ENCODE measurements at places on chromosomes 12 and 14. TPM values are rescaled to one million over a fixed set of nuclear protein-coding genes. Genes with fewer than 3 reads are reported as not detected.

The WDHD1 gene
- 9.4 TPM for total RNA-seq

The CCDC177 gene
- total RNA-seq, result not detected

The INSM2 gene
- not detected for total RNA-seq

The AQP2 gene
- total RNA-seq, result not detected

The PAPLN gene
- total RNA-seq, result 5.3 TPM

The CD63 gene
- total RNA-seq, result 3,128 TPM

The ADSS1 gene
- 4.3 TPM for total RNA-seq

The FGD4 gene
- 11.9 TPM for total RNA-seq

The DLGAP5 gene
- 5.1 TPM for total RNA-seq

The CABP1 gene
- not detected for total RNA-seq

The GYS2 gene
- not detected for total RNA-seq

The CLEC1B gene
- not detected for total RNA-seq

The RGS6 gene
- total RNA-seq, result not detected

The COQ6 gene
- 23.0 TPM for total RNA-seq

The NDRG2 gene
- under 0.01 TPM for total RNA-seq

The AMN gene
- total RNA-seq, result under 0.01 TPM

The RERG gene
- not detected for total RNA-seq

The CD4 gene
- total RNA-seq, result 15.0 TPM

The TSPAN11 gene
- 10.0 TPM for total RNA-seq

The ACOT6 gene
- not detected for total RNA-seq

The SDR39U1 gene
- 11.6 TPM for total RNA-seq

The CCDC198 gene
- not detected for total RNA-seq

The ALDH1L2 gene
- 63.9 TPM for total RNA-seq

The BCL7A gene
- 4.4 TPM for total RNA-seq

The RHNO1 gene
- total RNA-seq, result 28.6 TPM

The RASSF9 gene
- 5.8 TPM for total RNA-seq

The HOXC10 gene
- 9.7 TPM for total RNA-seq

The IL31 gene
- total RNA-seq, result not detected

The PMCH gene
- not detected for total RNA-seq

The PLEKHG7 gene
- total RNA-seq, result not detected

The IFNG gene
- total RNA-seq, result not detected

The PTCSC3 gene
- not detected for total RNA-seq

The RBP5 gene
- total RNA-seq, result not detected

The LPAR5 gene
- under 0.01 TPM for total RNA-seq

The TAS2R19 gene
- 7.6 TPM for total RNA-seq

The NPFF gene
- not detected for total RNA-seq

The ZFP36L1 gene
- 47.1 TPM for total RNA-seq

The KLHDC2 gene
- 110 TPM for total RNA-seq

The SERPINA10 gene
- total RNA-seq, result not detected

The RAB15 gene
- 4.1 TPM for total RNA-seq

The CNTN1 gene
- total RNA-seq, result 0.29 TPM
